ENCODE measurements at places on chromosomes 5 and 9.

GRCh38 chr5:53219174-53219573 is 109.6 kb upstream of the MOCS2 start:
- no peak for DNase-seq

DNA sequence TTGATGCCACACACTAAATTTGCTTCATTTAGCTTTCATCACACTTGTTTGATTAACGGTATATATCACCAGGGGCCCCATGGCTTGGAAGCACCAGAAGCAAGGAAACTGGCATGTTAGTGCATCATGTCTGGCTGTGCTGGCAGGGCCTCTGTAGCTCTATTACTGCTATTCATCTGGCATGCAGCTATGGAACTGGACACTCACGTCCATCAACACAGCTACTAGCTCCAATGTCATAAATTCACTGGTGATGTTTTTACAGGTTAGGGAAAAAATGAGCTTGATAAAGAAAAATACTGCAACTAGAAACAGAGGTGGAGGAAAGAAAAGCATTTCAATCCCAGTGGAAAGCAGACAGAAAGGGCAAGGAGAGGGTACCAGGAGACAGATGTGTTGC is 343.2 kb downstream of the DEPDC1B start:
- no peak for DNase-seq

DNA sequence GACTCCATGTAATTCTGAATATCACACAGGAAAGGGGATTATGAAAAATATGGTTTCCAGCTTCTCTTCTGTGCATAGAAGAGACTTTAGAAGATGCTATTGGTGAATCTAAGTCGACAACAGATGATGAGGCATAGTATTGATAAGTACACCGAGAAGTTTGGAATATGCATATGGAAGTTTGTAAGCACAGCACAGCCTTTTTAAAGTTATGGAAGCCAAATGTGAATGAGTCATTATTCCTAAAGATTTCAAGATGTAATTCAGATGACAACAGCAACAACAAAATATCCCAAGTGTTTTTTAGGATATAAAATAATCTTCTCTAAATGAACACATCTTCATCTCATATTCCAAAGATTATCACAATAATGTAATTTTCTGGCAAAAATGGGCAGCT is 1723.3 kb downstream of the EFNA5 start:
- no peak for DNase-seq

GRCh38 chr5:90479611-90480385 is 5.1 kb downstream of the POLR3G start:
- DNase-seq = no peak

GRCh38 chr5:177098470-177099141 is 11.9 kb downstream of the FGFR4 start:
- DNase-seq = no peak

DNA sequence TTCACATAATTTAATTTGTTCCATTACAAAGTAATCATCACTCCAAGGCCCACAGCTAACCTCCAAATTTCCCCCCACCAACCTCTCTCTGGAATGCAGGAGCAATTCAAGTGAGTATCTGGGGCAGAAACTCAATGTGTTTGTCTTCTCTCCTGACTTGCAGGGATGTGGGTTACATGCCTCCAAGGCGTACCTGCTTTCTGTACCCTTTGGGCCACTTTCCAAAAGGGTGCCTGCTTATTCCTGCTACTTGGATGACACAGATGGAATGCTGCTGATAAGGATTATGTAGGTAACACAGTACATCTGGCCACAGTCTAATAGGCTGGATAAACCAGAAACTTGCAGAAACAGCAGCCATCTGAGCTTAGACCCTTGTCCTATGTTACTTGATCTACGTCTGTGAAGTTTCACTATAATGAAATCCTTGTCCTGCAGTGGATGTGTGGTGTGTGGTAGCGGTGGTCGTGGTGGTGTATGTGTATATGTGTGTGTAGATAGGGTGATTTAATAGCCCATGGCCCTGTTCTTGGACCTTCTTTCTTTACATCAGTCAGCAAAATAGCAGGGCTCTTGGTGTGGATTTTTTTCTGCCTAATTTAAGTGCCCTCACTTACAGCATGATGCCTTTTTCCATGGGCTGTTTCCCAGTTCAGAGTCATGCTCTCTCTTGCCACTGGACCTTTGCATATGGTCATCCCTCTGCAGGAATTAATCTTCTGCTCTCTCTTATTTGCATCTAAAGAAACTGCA is 175.9 kb downstream of the ZDHHC21 start:
- DNase-seq = no peak

DNA sequence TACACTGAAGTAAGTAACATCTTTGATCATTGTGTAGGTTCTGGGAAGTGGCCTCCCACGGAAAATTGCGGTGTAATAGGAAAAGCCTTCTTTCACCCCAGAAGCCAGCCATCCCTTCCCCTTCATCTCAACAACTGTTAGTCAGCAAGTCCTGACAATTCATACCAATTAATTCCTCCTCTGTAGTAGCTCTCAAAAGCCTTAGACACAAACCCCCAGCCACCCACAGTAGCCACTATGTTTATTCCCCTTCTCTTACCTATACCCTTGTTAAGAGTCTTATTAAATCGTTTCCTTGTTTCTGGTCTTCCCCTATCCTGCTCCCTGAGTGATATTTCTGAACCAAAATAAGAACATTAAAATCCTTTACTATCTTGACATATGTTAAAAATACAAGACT is 143.6 kb downstream of the PCSK5 start:
- no peak for DNase-seq

GRCh38 chr5:169223595-169223953 is 77.4 kb downstream of the SLIT3 start:
- DNase-seq = no peak

GRCh38 chr5:35087991-35088390 is 40.2 kb upstream of the AGXT2 start:
- DNase-seq = no peak

- no peak for DNase-seq
Measured at GRCh38 chr9:76859860-76860259, 46.1 kb downstream of the PRUNE2 start.

GRCh38 chr9:130467316-130467715 is 22.6 kb downstream of the ASS1 start:
- no peak for DNase-seq

DNA sequence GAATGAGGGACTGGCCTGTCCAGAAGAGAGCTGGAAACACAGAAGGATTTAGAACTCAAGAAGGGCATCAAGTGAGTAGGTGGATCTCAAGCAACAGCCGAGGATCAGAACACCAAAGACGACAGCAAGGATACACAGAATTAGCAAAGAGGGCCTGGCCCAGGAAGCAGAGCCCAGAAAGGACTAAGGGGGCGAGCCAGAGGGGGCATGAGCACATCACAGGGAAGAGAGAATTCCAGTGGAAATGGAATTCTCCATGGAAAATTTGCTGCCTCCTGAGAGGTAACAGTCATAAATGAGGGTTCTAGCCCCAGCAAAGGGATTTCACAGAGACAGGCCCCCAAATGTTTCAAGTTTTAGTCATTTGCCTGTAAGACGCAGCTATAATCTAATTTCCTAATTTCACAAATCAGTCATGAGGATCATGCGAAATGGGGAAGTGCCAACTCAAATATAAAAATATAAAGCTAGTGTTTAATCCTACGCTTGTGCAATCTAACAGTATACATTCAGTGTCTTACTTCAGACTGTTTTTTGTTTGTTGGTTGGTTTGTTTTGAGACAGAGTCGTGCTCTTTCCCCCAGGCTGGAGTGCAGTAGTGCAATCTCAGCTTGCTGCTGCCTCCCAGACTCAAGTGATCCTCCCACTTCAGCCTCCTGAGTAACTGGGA is 46.7 kb downstream of the FNBP1 start:
- DNase-seq = no peak

DNA sequence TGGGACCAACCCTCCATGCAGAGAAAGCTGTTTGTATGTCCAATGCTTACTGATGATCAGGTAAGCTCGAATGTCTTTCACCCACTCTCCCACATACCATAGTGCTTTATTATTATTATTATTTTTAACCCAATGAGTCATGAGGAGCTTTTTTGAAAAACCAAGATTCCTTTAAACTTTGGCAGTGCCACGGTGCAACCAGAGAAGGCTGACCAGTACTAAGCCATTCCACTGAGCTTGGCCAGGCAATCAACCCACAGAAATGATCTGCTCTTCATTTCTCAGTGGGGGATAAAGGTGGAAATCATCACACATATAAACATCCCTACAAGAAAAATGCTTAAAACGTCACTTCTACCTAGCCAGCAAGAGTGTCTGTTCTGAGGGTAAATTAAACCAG is 35.5 kb downstream of the JAKMIP2 start:
- DNase-seq = no peak

- DNase-seq = no peak
Measured at GRCh38 chr5:100852988-100853449, 50.1 kb downstream of the ST8SIA4 start.

- no peak for DNase-seq
Measured at GRCh38 chr5:150490754-150491153, 17.2 kb upstream of the NDST1 start.

- no peak for DNase-seq
Measured at GRCh38 chr9:124306098-124306735, 48.5 kb downstream of the NEK6 start.

GRCh38 chr5:67591491-67591890 is 394.9 kb upstream of the CD180 start:
- DNase-seq = no peak

GRCh38 chr9:109551651-109552050 is 53.5 kb upstream of the PTPN3 start:
- no peak for DNase-seq

- no peak for DNase-seq
Measured at GRCh38 chr5:96043446-96043845, 81.8 kb upstream of the ELL2 start.

GRCh38 chr5:933251-933861 is 40.7 kb downstream of the TRIP13 start:
- DNase-seq = no peak

GRCh38 chr5:168663276-168664004 is 84.3 kb upstream of the PANK3 start:
- DNase-seq = no peak

GRCh38 chr9:109557481-109557880 is 59.4 kb upstream of the PTPN3 start:
- no peak for DNase-seq

DNA sequence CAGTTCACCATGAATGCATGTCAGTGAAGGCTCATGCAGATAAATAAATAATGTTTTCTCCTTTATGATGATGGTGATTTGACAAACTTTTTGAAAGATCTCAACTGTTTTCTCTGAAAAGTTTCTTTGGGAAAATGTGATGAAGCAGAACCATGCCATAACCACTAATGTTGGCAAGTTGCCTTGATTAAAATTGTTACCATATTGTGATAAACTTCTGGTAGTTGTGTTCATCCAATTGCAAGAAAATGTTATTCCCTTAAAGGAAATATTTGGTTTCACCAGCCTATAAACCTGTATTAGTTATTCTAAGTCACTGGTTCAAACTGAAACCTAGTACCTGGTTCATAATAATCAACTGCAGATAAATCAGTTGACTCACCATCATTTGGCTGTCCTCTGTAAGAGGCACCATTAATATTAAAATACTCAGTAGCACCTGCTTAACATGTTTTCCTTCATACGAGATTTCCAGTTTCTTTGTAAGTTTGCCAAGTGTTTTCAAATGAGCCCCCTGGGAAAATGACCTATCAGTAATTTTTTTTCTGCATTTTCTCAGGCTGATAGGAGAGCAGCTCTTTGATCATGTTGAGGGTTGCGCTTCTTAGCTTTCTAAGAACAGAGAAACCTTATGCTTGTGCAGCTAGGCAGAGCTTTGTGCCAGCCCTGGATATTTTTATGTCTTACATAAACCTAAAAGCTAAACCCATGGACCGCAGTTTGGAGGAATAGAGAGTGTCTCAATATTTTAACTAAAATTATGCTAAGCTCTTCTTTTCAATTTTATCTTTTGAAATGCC is 88.0 kb downstream of the LURAP1L start:
- DNase-seq = no peak

Data from stimulated activated naive CD4-positive, alpha-beta T cell (primary cell).